Endothelial cell of coronary artery (primary cell): ENCODE measurements at places on chromosomes 2 and 18. TPM values are rescaled to one million over a fixed set of nuclear protein-coding genes. Genes with fewer than 3 reads are reported as not detected.

Gene CCBE1
- total RNA-seq = 1.5 and 5.7 TPM in 2 replicates

Gene SCN7A
- total RNA-seq = not detected in 2 replicates

Gene SLC9A4
- total RNA-seq = not detected in 2 replicates

Gene LRRTM4
- under 0.01 TPM in 1 of 2 replicates, not detected in the other for total RNA-seq

Gene CNNM4
- total RNA-seq = 2.0 and 3.2 TPM in 2 replicates

Gene TMEM178A
- total RNA-seq = 0.36 and 0.56 TPM in 2 replicates

Gene SERPINE2
- 7.2 and 18.6 TPM in 2 replicates for total RNA-seq

Gene EFR3B
- 0.28 and 0.81 TPM in 2 replicates for total RNA-seq

Gene RBKS
- 0.99 and 1.0 TPM in 2 replicates for total RNA-seq

Gene VSNL1
- total RNA-seq = not detected in 2 replicates

Gene COL3A1
- total RNA-seq = 0.99 and 245 TPM in 2 replicates

Gene CFC1
- not detected in 2 replicates for total RNA-seq

Gene SDC1
- total RNA-seq = 0.47 and 1.5 TPM in 2 replicates

Gene TUBA3E
- total RNA-seq = not detected in 2 replicates

Gene ITPRIPL1
- total RNA-seq = 0.75 and 0.99 TPM in 2 replicates

Gene LYPD6B
- not detected in 2 replicates for total RNA-seq
